ENCODE measurements at places on chromosomes 6 and 20. TPM values are rescaled to one million over a fixed set of nuclear protein-coding genes. Genes with fewer than 3 reads are reported as not detected.

Gene RALGAPB
- total RNA-seq = 39.5 TPM

Gene VGLL2
- total RNA-seq = not detected

Gene RCAN2
- total RNA-seq = 1.3 TPM

Gene PAX1
- total RNA-seq = not detected

Gene REPS1
- 92.9 TPM for total RNA-seq

Gene CTNNBL1
- total RNA-seq = 102 TPM

Gene KATNA1
- total RNA-seq = 37.2 TPM

Gene NKX2-4
- not detected for total RNA-seq

Gene IPCEF1
- 20.4 TPM for total RNA-seq

Gene ANKRD6
- total RNA-seq = 4.2 TPM

Gene SRMS
- not detected for total RNA-seq

DNA sequence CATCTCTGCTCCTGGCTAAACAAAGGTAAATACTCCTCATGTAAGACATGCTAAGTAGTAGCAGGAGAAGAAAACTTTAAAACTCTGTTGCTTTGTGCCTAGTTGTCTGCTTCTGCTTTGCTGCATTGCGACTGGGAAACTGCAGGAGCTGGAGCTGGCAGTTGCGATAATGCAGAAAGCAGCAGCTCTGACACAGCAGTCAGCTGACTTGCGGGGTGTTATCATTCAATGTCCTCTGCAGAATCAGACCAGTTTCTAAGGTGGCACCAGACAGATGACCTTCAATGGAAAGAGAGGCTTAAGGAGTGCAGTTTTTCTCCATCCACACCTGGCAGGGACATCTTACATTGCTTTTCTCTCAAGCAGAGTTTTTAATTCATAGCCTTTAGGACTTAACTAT is 69.9 kb upstream of the SOX4 start:
- DNase-seq = no peak

DNA sequence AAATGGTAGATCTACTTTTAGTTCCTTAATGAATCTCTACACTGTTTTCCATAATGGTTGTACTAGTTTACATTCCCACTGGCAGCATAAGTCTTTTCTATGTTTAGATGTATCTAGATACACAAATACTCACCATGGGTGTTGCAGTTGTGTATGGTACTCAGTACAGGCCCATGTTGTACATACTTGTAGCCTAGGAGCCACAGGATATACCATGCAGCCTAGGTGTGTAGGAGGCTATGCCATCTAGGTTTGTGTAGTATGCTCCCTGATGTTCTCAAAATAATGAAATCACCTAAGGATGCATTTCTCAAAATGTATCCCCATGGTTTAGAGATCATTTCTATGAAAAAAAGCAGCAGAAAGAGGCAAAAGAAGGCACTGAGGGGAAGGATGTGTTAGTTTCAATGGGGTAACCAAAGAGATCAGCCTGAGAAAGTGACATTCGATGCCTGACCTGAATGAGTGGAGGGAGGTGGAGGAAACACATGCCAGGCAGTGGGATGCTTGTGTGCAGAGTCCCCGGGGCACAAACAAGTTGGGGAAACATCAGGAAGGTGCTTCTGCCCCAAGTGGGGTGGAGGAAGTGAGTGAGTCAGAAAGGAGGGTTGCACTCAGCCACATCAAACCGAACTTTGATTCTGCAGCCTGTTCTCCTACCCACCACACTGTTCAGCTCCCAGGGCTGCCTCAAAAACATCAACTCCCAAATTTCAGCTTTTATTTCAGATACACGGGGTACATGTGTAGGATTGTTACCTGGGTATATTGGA is 191.2 kb downstream of the ZNF217 start:
- peak; percentile 15 for DNase-seq

DNA sequence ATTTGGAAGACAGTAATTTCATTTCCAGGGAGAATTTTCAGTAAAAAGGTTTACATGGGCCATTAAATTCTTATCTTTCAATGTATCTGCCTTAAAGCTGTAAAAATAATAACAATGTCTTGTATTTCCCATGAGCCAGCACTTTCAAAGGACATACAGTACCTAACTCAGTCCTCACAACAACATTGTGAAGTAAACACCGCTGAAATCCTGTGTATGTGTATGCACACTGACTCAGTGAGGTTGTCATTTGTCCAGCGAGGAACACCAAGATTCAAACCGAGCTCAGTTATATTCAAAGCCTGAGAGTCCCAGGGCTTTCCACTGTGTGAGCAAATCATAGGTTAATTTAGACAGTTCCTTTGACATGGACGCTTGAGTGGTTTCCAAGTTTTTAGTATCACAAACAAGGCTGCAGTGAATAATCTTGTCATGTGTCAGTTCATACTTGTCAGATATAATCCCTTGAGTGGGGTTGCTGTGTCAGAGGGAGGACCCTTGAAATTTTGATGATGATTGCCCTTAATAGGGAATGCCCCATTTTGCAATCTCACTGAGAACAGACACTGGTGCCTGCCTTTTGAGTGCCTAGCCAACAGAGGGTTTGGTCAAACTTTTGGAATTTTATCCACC is 50.0 kb upstream of the SLC22A23 start:
- no peak for DNase-seq

DNA sequence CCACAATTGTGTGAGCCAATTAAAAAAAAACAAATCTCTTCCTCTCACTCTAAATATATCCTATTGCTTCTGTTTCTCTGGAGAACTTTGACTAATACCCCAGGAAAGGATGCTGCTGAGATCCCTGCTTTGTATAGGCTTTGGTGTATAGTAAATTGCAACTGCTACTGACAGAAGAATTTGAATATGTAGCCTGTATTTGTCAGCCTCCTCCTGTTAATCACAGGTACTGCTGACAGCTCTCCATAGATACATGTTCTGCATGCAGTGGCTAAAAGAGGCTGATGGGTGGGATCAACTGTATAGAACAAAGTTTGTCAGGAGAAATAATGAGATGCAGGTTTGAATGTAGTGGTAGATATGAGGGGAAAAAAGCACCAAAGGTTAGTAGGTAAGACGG is 95.0 kb downstream of the ARHGAP18 start:
- no peak for DNase-seq

DNA sequence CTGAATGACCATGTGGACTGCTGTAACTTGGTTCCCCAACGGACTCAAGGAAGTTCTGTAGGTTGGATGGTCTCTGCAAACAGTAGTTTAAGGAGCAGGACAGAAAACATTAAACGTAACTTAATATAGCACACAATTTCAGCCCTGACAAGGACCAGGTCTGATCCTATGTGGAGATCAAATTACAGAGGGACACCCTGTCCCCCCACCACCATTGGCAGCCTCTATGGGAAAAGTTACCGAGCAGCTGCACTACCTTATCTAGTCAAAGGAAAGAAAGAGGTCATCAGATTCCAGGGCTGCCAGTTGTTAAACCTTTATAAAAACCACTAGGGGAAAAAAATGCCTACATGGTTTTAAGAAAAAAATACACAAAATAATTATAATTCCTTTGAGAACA is 191.5 kb upstream of the RSPO3 start:
- no peak for DNase-seq

- no peak for DNase-seq
Measured at GRCh38 chr20:20971810-20972209, 134.3 kb downstream of the LINC00237 start.

- no peak for DNase-seq
Measured at GRCh38 chr20:50645253-50646068, 45.9 kb downstream of the RIPOR3 start.

GRCh38 chr6:113980937-113981554 is 10.1 kb upstream of the HDAC2 start:
- DNase-seq = peak; percentile 9

- DNase-seq = no peak
Measured at GRCh38 chr20:63530788-63531160, 6.4 kb downstream of the PTK6 start.

- DNase-seq = peak; percentile 63
Measured at GRCh38 chr20:58447511-58448391, 58.7 kb downstream of the VAPB start.

DNA sequence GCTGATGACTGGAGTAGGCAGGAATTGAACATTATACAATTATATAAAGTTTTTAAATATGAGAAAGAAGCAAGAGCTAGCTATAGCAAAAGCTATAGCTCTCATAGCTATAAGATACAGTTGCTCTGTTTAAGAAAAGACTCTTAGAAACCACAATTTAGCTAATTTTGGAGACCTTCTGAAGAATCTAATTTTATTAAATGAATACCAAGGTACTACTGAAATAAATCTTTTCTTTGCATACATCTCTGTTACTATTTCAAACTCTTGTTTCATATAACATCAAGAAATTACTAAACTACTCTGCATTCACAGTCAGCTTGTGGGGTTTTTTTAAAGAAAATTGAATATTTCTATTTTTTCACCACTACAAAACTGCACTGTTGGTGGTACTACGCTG is 568.7 kb upstream of the MARCKS start:
- DNase-seq = no peak

DNA sequence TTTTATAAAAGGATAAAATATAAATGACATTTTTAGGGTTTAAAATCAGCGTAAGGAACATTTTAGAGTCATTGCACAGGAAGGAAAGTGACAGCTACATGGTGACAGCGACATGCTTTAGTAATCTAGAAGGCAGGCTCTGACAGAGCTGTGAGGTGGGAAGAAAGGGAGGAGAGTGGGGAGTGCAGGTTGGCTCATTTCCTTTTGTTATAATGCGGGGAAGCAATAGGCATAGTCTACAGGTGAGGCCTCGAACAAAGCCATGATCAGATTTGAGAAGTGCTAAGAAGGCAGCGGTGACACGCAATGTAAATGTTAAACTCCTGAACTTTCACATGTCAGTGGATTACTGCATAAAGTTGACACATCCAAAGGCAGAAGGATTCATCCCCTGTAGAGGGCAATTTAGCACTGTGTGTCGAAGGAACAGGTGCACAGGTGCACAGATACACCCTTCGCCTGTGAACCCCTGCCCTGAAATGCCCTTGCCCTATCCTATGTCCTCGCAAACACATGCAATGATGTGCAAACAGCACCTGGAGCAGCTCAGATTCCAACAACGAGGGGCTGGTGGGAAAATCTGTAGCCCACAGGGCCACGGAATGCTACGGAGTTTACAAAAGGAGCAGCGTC is 32.4 kb upstream of the SMOC2 start:
- no peak for DNase-seq

GRCh38 chr6:105317607-105318533 is 85.0 kb downstream of the PREP start:
- no peak for DNase-seq

DNA sequence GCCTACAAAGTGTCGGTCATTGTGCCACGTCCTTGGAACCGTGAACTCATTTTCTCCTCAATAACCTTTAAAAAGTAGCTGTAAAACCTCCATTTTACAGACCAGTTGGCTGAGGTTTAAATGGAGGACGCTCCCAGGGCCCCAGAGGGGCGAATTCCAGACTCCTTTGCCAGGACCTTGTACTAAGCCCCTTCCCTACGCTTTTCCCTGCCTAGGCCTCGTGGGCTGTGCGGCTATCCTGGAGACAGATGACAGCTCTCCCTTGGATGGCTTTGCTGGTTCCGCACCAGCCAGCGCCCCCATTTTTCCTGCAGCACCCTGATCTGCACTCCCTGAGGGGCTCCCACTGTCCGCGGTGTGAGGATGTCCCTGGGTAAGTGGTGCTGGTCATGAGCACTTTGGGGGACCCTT is 12.1 kb upstream of the SNHG17 start:
- no peak for DNase-seq

GRCh38 chr20:40980106-40980827 is 48.4 kb upstream of the TOP1 start:
- no peak for DNase-seq

DNA sequence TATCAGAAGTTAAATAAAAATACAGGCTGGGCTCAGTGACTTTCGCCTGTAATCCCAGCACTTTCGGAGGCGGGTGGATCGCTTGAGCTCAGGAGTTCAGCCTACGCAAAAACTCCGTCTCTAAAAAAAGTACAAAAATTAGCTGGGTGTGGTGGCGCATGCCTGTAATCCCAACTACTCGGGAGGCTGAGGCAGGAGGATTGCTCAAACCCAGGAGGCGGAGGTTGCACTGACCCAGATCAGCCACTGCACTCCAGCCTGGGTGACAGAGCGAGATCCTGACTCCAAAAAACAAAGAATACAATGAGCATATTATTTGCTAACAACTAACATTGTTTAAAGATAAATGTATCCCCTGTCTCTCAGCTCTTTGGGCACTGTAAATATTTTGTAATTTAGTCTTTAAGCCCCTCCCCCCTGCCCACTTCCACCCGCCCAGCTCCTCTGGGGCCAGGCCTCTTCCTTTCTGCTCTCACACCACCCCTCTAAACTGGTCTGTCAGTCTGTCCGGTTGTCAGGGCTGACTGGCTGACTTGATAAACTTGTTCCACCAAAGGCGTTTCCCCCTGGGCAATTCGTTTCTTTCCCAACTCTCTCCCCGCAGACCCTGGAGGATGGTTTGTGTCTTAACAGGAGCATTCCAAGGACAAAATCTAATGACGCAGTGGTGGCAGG is 62.4 kb upstream of the QKI start:
- no peak for DNase-seq

DNA sequence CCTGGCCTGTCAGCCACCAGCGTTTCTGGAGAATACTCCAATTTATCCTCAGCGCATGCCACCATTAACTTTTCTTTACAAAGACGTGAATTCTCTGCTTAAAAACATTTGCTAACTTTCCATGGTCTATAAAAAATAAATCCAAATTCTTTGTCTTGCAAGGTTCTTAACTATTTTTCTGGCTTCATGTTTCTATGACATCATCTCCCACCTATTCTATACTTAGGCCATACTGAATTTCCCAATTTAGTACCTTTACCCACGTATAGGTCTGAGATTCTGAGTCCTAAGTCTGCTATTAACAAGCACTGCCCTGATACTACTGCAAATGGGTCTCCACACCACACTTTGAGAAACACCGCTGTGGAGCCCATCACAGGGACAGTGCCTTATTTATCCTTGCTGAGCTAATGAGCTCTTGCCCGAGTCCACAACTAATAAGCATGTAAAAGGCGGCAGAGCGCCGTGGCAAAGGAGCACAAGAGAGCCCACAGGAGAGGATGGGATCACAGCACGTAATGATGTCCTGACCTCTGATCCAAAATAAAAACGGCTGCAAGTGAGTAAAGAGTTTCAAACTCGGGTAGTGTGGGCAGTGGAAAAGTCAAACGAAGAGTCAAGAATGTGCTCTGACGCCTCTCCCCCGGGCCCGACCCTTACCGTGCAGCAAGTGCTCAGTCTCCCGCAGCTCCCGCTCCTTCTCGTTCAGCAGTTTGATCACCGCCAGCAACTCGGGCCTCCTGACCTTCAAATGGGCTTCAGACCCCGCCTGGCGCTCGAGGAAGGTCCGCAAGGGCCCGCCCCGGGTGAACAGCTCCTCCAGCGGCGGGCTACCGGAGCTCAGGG is 519 bp downstream of the MTRF1L start:
- peak; percentile 4 for DNase-seq

- DNase-seq = no peak
Measured at GRCh38 chr6:159376516-159377158, 207.4 kb downstream of the FNDC1 start.
